ENCODE measurements at places on chromosomes 5 and 9. TPM values are rescaled to one million over a fixed set of nuclear protein-coding genes. Genes with fewer than 3 reads are reported as not detected.

DNA sequence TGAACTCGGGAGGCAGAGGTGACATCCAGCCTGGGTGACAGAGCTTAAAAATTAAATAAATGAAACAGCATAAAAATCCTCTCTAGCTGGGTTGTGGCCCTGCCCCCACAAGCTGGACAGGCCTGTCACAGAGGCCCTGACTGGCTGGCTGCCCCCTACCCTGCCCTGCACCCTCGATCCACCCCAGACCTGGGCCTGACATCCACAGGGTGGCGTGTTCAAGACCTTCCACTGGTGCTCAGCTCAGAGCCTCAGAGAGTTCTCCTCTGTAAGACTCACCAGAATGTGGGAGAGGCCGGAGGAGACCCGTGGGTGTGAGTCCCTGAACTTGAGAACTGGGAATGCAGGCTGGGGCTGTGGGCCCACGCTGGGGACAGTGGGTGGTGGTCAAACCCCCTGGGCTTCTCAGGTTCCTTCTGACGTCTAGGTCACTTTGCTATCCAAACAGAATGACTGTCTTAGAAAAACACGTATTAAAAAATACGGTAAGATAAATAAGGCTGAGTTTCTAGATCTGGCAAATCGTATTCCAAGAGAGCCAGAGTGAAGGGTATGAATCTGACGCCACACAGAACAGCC is 9.7 kb upstream of the WDR38 start:
- no peaks in the 10 kb centered on the region for H3K4me1 ChIP-seq
- H3K36me3 ChIP-seq, result no peaks in the 10 kb centered on the region
- no peak overlapping the region for H3K27ac ChIP-seq

DNA sequence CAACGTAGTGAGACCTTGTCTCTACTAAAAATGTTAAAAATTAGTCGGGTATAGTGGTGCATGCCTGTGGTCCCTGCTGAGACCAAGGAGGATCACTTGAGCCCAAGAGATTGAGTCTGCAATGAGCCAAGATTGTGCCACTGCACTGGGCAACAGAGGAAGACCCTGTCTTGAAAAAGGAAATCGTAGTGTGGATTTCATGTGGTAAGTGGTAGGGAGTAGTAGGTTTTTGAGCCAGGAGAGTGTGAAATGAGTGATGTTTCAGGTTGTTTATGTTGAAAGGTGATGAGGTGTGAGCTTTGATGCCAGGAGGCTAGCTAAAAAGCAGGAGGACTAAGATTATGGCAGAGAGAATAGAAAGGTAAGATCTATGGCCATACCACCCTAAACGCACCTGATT is 5.9 kb downstream of the MATR3 start:
- H3K27me3 ChIP-seq, result no peaks in the 10 kb centered on the region
- H3K36me3 ChIP-seq, result no peaks in the 10 kb centered on the region

DNA sequence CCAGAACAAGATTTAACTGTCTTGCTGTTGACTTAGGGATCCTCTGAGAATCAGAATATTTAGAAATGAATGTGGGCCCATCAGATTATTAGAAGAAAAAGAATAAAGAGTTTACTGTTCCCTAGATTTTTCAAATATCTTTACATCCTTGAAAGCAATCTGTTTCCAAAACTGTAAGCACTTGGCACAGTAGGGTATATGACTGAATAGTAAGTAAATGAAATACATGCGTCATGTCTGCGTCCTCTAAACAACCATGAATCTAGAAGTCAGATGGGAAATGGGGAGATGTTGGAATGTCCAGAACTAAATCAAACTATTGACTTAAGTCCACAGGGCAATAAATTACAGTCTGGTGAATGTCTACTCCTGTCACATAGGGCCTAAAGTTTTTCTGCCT is 26.1 kb downstream of the TTC23L start:
- no peaks in the 10 kb centered on the region for H3K27me3 ChIP-seq
- H3K4me1 ChIP-seq, result peaks cover 6% of the 10 kb centered on the region
- DNase-seq, result no peak
- no peaks in the 10 kb centered on the region for H3K36me3 ChIP-seq

PCDHA1 gene
- not detected for total RNA-seq
